ENCODE measurements at places on chromosomes 7 and 10. TPM values are rescaled to one million over a fixed set of nuclear protein-coding genes. Genes with fewer than 3 reads are reported as not detected.

GIMAP2 gene
- 0.60 TPM for total RNA-seq

CHCHD1 gene
- 11.0 TPM for total RNA-seq

OR6V1 gene
- not detected for total RNA-seq

DENND2A gene
- total RNA-seq: 0.75 TPM

MACC1 gene
- total RNA-seq: 0.12 TPM

BLNK gene
- not detected for total RNA-seq

FZD1 gene
- total RNA-seq: 31.7 TPM

RNF32 gene
- 0.23 TPM for total RNA-seq

TMEM168 gene
- total RNA-seq: 14.2 TPM

CLCN1 gene
- total RNA-seq: not detected

ADIRF gene
- 184 TPM for total RNA-seq

SEMA3E gene
- total RNA-seq: not detected

EPHA1 gene
- not detected for total RNA-seq

All from smooth muscle cell of the coronary artery (primary cell).